ENCODE measurements at places on chromosomes 13 and 19. TPM values are rescaled to one million over a fixed set of nuclear protein-coding genes. Genes with fewer than 3 reads are reported as not detected.

The ANGPTL8 gene
- not detected for total RNA-seq

The IL4I1 gene
- not detected for total RNA-seq

The CEACAM7 gene
- total RNA-seq: 0.16 TPM

The APC2 gene
- total RNA-seq: 0.22 TPM

The PRKCG gene
- not detected for total RNA-seq

The IL17D gene
- total RNA-seq: 1.2 TPM

The PNMA8A gene
- total RNA-seq: 8.4 TPM

The LHB gene
- total RNA-seq: not detected

The SCGB2B2 gene
- not detected for total RNA-seq

The DIAPH3 gene
- 0.25 TPM for total RNA-seq

The DACT3 gene
- total RNA-seq: 18.3 TPM

The IGSF23 gene
- not detected for total RNA-seq

The KIR2DL1 gene
- total RNA-seq: not detected

The PMIS2 gene
- total RNA-seq: not detected

The CDX2 gene
- total RNA-seq: not detected

The CPAMD8 gene
- 13.7 TPM for total RNA-seq

The KLF5 gene
- total RNA-seq: 1.1 TPM

The THOP1 gene
- 60.9 TPM for total RNA-seq

The IGFL1 gene
- total RNA-seq: not detected

The LGI4 gene
- total RNA-seq: 8.4 TPM

The ZNF256 gene
- total RNA-seq: 10.8 TPM

The ZNF490 gene
- total RNA-seq: 4.1 TPM

The TGFBR3L gene
- total RNA-seq: 8.2 TPM

The ZNF708 gene
- total RNA-seq: 4.5 TPM

The KIR2DL3 gene
- total RNA-seq: not detected

The FBXW9 gene
- 1.8 TPM for total RNA-seq

The BST2 gene
- total RNA-seq: 42.2 TPM

The ZFP30 gene
- total RNA-seq: 7.7 TPM

The C1QTNF9B gene
- 2.1 TPM for total RNA-seq

The TSEN34 gene
- total RNA-seq: 16.2 TPM

The RFPL4A gene
- not detected for total RNA-seq
